ENCODE measurements at places on chromosomes 11 and 22.
A peak's percentile ranks its signal among the peaks of the same experiment; 100 is the strongest.

- DNase-seq = no peak
These were observed 32.7 kb downstream of the RIBC2 start for GRCh38 chr22:45446216-45446615.

DNA sequence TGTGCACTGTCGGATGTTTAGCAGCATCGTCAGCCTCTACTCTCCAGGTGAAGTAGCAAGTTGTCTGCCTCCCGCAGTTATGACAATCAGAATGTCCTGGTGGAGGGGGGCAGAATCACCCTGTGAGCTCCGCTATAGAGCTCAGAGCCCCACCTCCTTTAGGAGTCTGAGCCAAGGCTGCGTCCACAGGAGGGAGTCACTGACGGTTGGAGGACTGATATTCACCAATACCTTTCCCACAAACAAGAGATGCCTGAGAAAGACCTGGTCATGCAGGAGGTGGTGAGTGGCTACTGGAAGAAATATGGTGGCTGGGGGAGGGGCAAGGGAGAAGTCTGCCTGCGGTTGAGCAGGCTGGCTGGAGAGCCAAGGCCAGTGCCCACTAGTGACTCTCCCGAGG lies 41.7 kb upstream of the ADA2 start:
- DNase-seq = peak; percentile 72

DNA sequence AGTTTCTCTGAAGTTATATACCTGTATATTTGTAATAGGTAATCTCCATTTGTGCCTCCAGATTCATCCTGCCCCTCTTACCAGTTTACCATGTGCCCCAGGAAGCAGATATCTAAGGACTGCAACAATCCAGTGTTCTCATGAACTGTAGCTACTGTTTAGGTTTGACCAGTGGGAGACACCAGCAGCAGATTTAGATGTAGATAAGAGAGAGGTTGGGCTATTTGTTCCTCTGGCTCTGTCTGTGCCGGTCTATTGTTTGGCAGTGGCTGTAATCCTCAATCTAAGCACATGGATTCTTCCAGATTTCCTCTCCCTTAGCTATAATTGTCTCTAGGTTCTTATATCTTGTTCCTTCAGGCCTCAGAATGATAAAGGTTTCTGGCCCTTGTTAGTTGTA lies 88.4 kb downstream of the ANO3 start:
- DNase-seq = no peak

DNA sequence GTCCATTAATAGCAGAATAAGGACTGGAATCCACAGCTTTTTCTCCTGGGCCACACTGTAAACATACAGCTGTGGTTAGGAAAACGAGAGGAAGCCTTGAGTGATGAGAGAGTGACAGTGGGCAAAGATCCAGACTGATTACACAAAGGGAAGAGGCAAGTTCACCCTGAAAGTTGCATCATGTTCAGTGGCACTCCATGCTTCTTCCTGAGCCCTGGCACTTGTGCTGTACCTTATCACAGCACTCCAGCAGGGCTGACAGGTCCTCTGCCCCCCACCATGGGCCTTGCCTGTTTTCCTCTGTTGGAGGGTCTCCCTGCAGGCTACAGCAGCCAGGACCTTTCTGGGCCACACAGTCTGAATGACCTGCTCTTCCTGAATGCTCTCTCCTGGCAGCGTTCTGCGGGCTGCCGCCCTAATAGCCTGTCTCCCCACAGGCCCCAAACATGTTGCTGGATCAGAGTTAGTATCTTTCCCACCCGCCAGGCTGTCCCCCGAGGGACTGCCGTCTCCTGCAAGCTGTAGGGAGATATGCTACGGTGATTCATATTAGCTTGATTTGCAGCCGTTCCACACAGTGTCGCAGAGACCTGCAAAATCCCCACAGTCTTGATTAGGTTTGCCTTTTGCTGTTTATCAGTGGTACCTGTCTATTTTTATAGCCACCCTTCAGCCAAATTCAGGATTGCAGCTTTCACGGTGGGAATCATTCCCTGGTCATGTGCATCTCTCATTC lies 60.2 kb downstream of the NTM start:
- DNase-seq = no peak

DNA sequence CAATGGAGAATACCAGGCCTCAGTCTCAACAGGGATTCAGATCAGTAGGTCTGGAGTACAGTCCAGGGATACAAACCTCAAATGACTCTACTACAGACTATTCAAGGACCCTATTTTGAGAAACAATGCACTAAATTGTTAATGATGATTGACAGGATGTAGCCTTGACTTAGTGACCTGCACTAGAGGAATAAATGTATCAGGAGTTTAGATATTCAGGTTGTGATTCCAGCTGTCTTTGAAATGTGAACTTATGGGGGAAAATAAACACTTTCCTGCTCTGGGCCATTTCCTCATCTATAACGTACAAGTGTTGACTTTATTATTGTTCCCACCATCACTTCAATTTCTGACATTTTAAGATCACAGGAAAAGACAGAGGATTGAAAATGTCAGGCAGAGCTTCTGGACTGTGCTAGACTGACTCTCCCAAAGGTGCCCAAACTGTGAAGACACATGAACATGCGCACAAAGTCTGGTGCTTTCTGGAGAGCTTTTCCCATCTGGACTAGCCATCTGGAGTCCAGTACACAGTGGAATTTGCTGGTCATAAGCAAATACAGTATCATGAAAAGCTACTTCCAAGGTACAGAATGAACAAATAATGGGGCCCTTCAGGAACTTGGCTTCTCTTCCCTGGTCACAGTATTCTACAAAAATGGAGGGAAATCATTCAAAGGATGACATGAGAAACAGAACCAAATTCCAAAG lies 110.4 kb downstream of the USP35 start:
- no peak for DNase-seq

- no peak for DNase-seq
These were observed 24.8 kb upstream of the CYB5R3 start for GRCh38 chr22:42673898-42674401.

DNA sequence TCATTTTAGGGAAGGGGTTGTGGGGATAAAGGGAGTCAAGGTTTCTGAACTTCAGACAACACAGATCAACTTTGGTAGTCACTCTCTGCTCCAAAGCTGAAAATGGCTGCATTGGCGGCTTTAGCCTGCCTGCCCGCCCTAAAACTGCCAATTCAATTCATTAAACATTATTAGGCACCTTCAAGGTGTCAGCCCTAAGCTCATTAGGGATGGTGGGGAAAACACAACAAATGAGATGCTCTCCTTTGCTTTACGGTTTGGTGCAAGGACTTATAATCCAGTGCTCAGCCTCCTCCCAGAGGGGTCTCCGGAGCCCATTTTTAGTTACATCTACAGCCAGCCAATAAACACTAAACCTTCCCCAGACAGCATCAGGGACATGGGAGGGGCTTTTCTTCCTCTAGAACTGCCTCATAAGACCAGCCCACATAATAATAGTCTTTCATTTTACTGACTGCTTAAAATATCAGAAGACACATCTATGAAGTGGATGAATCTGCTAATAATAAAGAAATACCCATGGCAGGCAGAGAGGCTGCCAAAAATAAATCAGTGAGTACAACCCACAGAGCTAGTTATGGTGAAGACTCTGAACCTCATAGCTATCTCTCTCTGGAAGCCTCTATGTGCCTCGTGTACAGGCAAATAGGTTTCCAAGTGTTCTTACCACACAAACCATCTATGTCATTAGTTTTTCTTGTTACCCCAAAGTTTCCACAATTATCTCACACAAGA lies 102.8 kb upstream of the NCAM1 start:
- DNase-seq = no peak

DNA sequence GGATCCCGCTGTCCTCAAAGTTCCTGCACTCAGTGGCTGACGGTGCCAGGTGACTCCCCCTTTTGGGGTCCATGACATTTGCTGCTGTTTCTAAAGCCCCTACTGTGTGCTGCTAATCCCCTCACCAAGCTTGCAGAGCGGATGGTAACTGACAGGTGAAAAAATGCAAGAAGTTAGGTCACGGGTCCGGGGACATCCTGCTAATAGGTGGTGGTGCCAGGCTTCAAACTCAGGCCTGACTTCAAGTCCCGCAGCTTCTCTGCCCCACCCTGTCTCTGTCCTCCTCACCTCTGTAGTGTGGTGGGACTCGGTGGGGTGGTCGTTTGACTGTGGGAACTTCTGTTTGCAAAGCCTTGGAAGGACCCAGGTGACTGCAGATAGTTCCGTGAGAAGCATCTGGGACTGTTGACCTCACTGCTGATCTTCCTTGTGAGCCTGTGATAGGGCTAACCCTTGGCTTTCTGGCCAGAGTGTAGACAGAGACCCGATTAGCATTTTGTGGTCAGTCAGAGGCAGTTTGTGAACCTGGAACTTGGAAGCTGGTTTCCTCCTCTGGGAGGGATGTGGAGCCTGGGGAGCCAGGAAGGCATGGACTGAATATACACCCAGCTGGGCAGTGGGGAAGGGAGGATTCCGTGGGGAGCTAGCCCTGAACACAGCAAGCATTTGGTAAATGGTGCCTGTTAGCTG lies 115.4 kb upstream of the OR4B1 start:
- no peak for DNase-seq

- no peak for DNase-seq
These were observed 4.6 kb upstream of the APOL4 start for GRCh38 chr22:36206255-36206654.

DNA sequence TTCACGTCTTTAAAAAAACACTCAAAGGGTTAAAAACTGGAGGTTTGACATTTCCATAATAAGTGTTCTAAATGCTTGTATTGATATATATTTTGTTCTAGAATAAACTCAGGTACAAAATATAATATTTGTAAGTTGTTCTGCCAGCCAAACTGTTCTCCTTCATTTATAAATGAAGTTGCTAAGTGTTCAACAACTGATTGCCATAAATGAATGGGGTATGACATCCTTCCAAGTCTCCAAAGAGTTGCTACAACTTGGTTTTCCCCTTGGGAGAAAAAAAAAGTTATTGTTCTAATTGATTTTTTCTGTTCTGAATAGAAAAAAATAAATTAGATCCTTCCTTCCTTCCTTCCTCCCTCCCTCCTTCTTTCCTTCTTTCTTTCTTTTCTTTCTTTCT lies 65.4 kb upstream of the BLID start:
- DNase-seq = no peak

- peak; percentile 57 for DNase-seq
These were observed 374.8 kb downstream of the MIAT start for GRCh38 chr22:27032091-27032761.

DNA sequence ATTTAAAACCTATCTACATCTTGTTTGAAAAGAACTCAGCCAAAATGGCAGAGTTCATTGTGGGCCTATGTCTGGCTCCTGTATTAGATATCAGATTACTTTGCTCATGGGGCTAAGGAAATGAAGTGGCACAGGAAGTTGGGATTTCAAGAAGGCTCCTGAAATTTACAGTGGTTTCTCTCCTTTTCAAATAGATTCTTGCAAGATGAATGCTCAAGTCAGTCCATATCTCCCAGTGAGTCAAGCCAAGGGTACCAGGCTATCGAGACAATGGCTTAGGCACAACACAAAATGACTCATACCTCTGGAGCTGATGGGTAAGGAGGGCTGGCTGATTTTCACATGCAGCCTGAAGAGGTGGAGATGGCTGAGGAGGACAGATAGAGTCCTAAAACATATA lies 24.1 kb upstream of the APOA1 start:
- no peak for DNase-seq

- no peak for DNase-seq
These were observed 47.9 kb upstream of the DDI1 start for GRCh38 chr11:103988595-103988969.

- DNase-seq = no peak
These were observed 117.5 kb downstream of the FEZ1 start for GRCh38 chr11:125378571-125378970.

DNA sequence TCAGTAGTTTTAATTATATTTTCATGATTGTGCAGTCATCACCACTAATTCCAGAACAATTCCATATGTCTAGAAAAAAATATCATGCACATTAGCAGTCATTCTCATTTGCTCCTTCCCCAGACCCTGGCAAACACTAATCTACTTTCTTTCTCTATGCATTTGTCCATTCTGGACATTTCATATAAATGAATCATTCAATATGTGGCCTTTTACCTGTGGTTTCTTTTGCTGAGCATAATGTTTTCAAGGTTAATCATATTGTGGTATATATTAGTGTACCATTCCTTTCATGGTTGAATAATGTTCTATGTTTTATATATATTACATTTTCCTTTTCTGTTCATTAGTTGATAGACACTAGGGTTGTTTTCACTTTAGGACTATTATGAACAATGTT lies 811.1 kb upstream of the RAG2 start:
- no peak for DNase-seq

DNA sequence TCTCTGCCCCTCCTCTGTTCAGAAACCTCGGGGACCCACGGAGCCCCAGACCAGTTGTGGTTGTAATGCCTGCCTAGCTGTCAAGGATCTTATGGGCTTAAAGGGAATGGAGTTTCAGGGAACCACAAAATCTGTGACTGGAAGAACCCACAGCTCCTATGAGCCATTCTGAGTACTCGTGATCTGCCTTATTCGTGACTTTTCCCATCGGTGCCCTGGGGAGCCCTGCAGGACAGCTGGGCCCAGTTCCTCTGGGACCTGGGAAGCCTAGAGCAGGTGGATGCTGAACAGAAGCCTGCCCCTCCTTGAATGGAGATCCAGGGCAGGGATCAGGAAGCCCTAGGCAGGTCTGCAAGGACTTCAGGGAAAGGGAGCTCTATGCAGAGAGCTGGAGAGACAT lies 42.1 kb upstream of the TTC12 start:
- DNase-seq = no peak

DNA sequence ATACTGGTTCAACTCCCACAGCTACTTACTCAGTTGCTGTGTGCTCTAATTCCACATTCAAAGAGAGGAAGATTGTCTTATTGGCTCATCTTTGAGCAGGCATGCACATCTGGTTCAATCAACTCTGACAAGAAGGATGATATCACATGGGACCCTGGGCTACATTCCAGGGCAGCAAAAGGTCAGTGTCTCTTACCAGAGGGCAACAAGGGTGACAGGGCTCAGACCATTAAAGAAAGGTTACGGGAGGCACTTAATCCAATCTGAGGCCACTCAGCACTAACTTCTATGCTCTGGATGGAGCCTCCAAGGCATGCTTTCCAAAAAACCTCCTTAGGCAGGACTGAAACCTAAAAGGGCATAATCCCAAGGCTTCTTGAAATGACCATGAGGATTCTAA lies 549.4 kb upstream of the API5 start:
- no peak for DNase-seq

- DNase-seq = no peak
These were observed 1.8 kb downstream of the AHNAK start for GRCh38 chr11:62544581-62545436.

GRCh38 chr22:40300884-40301672 lies 45.2 kb upstream of the ADSL start:
- no peak for DNase-seq

DNA sequence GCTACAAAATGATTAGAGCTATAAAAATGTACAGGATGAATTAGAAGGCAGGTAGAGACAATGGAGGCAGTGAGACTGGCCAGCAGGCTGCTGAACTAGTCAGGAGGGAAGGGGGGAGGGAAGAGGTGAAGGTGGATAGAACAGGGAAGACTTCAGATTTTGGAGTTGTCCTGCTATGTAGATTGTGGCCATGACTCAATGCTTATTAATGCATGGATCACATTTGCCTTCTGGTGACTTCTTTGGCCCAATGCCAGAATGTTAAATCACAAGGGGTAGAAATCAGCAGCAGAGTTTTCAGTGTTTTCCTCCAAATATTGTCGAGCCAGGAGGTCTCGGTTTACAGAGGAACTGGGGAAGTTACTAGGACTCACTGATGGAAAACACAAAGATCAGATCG lies 346.6 kb downstream of the AASDHPPT start:
- DNase-seq = no peak

Measured in iPS DF 19.7 (cell line).